ENCODE measurements at places on chromosomes 3 and 15. TPM values are rescaled to one million over a fixed set of nuclear protein-coding genes. Genes with fewer than 3 reads are reported as not detected.

The SAMMSON gene
- not detected for total RNA-seq

The SLC12A1 gene
- not detected for total RNA-seq

The SHC4 gene
- total RNA-seq: 3.9 TPM

The PDZRN3 gene
- total RNA-seq: 26.0 TPM

The NR2E3 gene
- 0.20 TPM for total RNA-seq

The C3orf70 gene
- total RNA-seq: 0.46 TPM

The PLCD1 gene
- total RNA-seq: 39.2 TPM

The MRAS gene
- 54.4 TPM for total RNA-seq

The APPL1 gene
- 57.5 TPM for total RNA-seq

The AGBL1 gene
- not detected for total RNA-seq

The C2CD4A gene
- 1.4 TPM for total RNA-seq

The TNFAIP8L3 gene
- total RNA-seq: 6.9 TPM

The CLASP2 gene
- 64.6 TPM for total RNA-seq

The SLC6A1 gene
- total RNA-seq: 0.10 TPM

The PLSCR5 gene
- total RNA-seq: not detected

The CATSPER2 gene
- total RNA-seq: 2.0 TPM

The UPK1B gene
- total RNA-seq: 0.98 TPM

All from smooth muscle cell of the pulmonary artery (primary cell).